ENCODE measurements at places on chromosomes 13 and 19.

- no peak for DNase-seq
Measured at GRCh38 chr13:52414963-52415362, 9.0 kb upstream of the THSD1 start.

DNA sequence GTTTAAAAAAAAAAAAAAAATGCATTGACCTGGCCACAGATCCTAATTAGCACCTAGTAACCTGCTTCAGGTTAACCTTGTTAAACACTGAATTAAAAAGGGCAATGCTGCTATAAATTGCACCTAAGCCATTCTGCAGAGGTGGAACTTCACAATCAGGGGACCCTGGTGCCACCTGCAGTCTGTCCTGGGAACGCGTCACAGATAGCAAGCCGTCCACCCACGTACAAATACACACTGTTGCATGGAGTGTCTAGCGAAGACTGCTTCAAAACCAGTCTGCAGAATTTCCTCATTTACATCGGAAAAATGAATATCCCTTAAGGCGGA, 169.3 kb downstream of the COL4A1 start:
- peak; percentile 84 for DNase-seq

- DNase-seq = no peak
Measured at GRCh38 chr19:33654840-33655508, 33.2 kb downstream of the CHST8 start.

DNA sequence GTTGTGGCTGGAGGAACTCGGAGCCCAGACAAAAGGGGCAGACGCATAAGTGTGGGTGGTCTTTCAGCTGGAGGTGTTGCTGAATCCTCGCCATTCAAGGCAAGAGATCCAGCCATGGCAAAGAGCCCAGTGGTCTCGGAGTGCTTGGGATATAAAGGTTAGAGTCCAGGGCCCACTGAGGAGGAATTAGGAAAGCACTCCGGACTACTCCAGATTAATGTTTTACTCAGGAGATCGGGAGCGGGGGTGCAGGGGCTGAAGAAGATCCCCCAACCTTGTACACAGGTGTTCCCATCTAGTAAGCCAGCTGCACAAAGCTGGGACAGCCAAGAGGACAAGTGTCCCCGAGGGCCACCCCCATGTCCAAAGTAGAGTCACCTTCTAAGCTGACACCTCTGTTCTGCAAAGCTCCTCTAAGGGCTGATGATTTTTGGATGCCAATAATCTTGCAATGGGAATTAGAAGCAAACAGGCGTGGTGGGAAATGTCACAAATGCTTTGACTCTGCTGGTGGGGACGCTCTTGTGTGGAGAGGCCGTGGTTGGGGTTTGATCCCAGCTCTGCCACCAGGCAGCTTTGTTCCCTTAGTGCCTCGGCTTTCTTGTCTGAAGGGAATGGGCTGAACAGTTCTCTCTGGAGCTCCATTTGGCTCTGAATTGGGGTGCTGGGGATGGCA, 194.3 kb upstream of the SOX1 start:
- no peak for DNase-seq

GRCh38 chr19:23774106-23774505, 15.4 kb upstream of the ZNF681 start:
- no peak for DNase-seq

DNA sequence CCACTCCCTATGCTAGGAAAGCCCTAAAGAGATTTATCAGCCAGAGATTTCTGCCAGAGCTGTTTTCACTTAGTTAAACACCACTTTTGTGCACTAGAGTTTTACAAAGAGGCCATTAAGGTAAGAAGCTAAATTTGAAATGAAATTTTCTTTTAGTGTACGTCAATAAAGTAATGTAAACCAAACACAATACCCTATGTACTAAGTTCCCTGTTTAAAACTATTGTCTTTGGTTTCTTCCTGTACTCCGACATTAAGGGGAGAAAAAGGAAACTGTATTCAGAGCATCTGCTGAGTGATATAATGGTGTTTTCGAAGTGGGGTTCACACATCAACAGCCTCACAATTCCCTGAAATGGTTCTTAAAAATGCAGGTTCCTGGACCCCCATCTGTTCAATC, 40.7 kb upstream of the STARD13 start:
- no peak for DNase-seq

- DNase-seq = no peak
Measured at GRCh38 chr13:94607056-94607455, 5.4 kb downstream of the GPR180 start.

DNA sequence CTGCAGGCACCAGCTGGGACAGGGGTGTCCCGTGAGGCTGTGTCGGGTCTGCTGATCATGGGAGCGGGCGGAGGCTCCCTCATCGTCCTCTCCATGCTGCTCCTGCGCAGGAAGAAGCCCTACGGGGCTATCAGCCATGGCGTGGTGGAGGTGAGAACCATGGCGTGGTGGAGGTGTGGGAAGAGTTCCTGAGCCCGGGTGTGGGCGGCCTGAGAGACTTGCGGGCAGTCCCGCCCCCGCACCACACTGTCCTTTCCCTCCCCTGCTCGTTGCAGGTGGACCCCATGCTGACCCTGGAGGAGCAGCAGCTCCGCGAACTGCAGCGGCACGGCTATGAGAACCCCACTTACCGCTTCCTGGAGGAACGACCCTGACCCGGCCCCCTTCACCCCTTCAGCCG, 10.7 kb downstream of the APLP1 start:
- no peak for DNase-seq

All from DMS79 (cell line).